ENCODE measurements at places on chromosomes 13 and 19.

DNA sequence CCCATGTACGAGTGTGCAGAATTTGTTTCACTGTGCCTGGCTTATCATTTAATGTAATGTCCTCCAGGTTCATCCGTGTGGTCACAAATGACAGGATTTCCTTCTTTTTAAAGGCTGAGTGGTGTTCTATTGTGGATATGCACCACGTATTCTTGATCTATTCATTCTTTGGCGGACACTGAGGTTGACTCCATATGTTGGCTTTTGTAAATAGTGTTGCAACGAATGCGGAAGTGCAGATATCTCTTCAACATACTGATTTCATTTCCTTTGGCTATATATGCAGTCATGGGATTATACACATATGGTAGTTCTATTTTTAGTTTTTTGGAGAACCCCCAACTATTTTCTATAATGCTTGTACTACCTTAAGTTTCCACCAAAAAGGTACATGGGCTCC lies 13.0 kb downstream of the OR7A5 start:
- DNase-seq, result no peak

DNA sequence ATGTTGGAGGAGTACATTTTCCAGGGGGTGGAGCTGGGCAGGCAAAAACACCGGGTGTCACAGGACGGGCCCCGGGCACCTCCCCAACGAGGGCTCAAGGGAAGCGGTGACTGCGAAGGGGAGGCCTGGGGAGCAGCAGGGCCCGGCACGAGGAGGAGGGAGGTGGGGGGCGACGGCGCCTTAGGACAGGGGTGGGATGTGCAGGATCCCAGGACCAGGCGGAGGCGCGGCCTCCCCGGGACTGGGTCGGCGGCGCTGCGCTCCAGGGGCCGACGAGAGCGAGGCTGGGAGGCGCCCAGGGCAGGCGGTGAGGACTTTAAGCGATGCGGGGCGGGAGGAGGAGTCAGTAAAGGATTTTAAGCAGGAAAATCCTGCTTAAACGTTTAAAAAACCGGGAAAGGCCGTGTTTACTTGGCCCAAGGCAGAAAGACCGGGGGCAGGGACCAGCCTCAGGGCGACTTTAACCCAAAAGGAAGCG lies 427 bp downstream of the ZNF160 start:
- no peak for DNase-seq

DNA sequence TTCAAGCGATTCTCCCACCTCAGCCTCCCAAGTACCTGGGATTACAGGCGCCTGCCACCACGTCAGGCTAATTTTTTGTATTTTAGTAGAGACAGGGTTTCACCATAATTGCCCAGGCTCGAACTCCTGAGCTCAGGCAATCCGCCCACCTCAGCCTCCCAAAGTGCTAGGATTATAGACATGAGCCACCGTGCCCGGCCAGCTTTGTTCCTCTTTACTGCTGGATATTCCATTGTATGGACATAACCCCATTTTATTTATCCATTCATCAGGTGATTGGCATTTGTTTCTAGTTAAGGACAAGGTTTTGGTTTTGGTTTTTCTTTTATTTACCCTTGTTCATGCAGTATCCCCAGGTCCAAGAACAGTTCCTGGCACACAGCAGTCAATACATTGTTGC lies 4.1 kb upstream of the RPS9 start:
- no peak for DNase-seq

GRCh38 chr19:41998246-41999020 lies 4.4 kb upstream of the ATP1A3 start:
- DNase-seq, result peak; percentile 64

DNA sequence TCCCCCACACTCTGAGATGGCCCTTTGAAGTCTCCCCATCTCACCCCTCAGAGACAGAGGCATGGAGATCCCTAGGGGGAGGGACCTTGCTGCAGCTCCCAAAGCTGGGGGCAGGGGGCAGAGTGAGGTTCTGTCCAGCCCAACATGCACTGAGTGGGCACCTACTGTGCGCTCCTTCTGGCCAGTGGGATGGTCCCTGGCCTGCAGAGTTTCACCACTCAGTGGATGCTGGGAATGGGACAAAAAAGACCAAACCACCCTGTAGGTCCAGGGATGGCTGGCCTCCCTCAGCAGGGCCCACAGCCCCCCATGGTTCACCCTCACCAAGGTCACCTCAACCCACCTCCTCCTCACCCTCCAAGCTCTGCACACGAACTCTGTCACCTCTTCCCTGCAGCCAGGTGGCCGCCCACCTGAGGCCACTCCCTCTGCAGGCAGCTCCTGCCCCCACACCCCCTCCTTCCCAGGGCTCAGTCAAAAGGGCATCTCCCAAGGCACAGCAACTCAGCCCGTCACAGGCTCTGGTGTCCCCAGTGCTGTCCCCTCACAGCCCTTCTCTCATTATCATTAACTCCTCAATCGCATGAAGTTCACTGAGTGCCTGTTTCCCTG lies 16.1 kb downstream of the CEACAM21 start:
- no peak for DNase-seq

GRCh38 chr19:5073153-5073844 lies 104.4 kb downstream of the KDM4B start:
- DNase-seq, result no peak

GRCh38 chr13:30398601-30399072 lies 23.7 kb upstream of the UBE2L5 start:
- no peak for DNase-seq

Data from COR-L47 (cell line).